ENCODE measurements at places on chromosomes 6 and 20.

DNA sequence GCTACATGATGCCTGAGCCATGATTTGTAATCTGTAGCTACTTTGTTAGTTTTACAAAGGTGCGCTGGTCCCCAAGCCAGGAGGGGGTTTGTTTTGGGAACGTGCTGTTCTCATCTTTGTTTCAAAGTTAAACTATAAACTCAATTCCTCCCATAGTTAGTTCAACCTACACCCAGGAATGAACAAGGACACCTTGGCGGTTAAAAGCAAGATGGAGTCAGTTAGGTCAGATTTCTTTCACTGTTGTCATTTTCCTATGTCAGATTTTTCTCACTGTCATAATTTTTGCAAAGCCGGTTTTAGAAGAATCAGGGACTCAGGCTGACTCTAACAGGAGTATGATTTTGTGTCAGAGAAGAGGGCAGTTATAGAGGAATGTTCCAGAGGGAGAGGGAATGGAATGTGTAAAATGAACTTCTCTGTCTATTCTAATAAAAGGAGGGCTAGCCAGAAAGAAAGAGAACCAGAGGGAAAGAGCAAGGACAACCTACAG is 2.3 kb upstream of the GMPR start:
- DNase-seq, result no peak

DNA sequence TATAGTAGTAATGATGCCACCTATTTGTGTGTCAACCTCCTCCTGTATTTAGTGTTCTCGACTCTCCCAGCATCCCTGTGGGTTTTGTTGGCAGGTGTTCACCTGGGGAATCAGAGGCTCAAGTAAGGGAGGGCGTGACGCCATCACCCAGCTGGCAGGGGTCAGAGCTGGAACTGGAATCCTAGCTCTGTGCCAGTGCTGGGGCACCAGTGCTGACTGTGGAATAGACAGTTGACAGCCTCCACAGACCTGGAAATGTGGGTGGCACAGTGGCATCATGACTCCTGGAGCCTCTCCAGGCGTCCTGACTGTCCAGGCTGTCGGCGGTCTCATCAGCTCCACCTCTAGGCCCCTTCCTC is 102.8 kb downstream of the SYCP2 start:
- no peak for DNase-seq

- peak; percentile 16 for DNase-seq
Measured at GRCh38 chr6:7587631-7588100, 2.3 kb upstream of the SNRNP48 start.

DNA sequence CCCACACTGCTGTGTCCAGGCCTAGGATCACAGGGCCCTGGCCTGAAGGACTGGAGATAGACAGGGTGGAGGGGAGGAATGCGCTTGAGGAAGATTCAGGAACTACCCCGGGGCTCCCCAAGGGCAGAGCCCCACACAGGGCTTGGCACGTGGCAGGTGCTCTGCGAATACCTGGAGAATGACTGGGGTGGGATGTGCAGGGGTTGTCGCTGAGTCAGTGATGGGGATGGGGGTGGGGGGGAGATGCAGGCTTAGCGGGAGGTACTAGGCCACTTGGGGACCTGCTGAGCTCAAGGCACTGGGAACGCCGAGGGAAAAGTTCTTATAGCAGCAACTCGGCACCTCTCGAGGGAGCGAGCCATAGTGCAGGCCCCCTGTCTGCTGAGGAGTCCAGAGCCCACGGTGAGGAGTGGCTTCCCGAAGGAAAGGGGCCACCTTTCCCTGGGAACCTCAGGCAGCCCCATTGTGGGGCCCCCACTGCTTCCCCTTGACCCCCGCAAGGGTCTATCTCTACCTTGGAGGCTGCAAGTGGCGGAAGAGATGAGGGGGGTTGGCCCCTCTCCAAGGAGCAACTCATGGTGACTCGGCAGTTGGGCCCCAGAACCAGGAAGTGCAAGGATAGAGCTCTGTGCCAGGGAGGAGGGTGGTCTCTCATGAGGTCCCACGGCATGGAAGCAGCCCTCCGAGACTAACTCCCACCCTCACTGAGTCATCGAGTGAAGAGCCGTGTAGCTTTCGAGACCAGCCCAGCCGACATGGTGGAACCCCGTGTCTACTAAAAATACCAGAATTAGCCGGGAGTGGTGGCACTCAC is 33.1 kb downstream of the SRC start:
- DNase-seq, result no peak

- no peak for DNase-seq
Measured at GRCh38 chr6:34223381-34223955, 13.2 kb upstream of the HMGA1 start.

GRCh38 chr6:78483553-78484197 is 383.7 kb upstream of the IRAK1BP1 start:
- DNase-seq, result no peak

GRCh38 chr6:167647737-167648470 is 178.8 kb upstream of the AFDN start:
- no peak for DNase-seq

DNA sequence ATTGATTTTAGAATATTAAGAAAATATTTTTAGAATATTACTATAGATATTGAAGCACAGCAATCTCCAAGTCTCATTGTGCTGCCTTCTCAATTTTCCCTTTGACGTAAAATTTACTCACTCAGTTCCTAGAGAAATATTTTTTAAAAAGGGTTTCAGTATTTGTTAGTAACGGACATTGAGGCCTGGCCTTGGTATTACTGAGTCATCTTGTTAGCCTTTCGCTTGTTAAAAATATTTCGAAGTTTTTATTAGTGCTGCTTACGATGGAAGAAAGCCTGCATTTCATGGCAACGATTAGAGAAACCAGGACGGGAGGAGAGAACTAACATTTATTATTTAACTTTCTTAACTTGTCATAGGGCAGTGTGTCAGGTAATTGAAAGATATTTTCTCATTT is 82.2 kb downstream of the TIAM2 start:
- DNase-seq, result no peak

DNA sequence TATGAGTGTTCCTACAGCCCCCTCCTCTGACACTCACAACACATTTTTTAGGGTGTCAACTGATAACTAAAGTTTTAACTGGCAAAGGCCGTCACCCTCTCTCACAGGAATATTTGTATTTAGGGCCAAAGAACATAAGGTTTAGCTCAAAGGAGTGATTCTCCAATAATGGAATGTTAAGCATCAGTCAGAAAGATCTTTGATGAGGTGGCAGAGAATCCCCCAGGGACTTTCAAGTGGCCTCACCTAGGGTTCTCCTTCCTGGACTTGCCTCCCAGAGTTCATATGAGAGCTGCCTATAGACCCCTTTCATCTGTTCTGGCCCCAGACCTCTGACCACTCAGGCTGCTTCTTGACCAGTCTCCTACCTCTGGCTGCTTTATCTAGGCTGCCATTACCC is 7.4 kb upstream of the SCUBE3 start:
- no peak for DNase-seq

DNA sequence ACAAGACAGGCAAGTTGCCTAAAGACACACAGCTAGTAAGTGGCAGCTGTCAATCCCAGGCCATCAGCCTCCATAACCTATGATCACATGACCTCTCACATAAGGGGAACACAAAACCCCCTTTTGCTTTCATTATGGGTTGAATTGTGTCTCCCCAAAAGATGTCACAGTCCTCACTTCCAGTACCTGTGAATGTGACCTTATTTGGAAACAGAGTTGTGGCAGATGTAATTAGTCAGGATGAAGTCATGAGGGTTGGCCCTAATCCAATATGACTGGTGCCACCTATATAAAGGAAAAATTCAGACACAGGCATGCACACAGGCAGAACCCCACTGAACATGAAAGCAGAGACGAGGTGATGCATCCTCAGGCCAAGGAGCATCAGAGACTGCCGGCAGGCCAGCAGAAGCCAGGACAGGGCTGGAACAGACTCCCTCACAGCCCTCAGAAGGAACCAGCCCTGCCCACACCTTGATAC is 33.6 kb downstream of the GFOD1 start:
- peak; percentile 74 for DNase-seq

Measured in HS-5 (cell line).